ENCODE measurements at places on chromosomes 16 and 17.
A peak's percentile ranks its signal among the peaks of the same experiment; 100 is the strongest.

- DNase-seq, result peak; percentile 27
These were observed 90.1 kb upstream of the GSE1 start for GRCh38 chr16:85522842-85523601.

GRCh38 chr17:80086081-80086480, 15.3 kb upstream of the GAA start:
- no peak for DNase-seq

DNA sequence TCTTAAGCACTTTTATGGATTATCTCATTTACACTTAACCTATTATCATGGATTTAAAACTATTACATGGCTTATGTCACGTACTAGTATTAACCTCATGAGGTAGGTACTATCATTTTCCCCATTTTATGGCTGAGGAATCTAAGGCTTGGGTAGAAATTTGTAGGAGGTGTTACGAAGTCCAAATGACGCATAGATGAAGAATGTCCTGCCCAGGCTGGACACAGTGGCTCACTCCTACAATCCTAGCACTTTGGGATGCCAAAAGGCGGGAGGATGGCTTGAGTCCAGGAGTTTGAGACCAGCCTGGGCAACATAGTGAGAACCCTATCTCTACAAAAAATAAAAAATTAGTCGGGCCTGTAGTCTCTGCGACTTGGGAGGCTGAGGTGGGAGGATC, 4.8 kb upstream of the C1QL1 start:
- no peak for DNase-seq

GRCh38 chr16:81181013-81181720, 57.3 kb upstream of the BCO1 start:
- peak; percentile 92 for DNase-seq

DNA sequence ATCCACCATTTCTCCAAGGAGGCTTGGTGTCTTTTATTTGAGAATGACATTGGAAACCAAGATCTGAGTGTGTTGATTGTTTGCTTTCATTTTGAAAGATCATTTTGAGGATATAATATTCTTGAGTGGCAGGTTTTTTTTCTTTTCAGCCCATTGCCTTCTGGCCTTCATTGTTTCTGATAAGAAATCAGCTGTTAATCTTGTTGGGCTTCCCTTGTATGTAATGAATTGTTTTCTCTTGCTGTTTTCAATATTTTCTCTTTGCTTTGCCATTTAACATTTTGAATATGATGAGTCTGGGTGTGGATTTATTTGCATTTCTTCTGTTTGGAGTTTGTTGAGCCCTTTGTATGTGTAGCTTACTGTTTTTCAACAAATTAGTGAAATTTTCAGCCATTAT, 22.0 kb downstream of the PRSS54 start:
- no peak for DNase-seq

DNA sequence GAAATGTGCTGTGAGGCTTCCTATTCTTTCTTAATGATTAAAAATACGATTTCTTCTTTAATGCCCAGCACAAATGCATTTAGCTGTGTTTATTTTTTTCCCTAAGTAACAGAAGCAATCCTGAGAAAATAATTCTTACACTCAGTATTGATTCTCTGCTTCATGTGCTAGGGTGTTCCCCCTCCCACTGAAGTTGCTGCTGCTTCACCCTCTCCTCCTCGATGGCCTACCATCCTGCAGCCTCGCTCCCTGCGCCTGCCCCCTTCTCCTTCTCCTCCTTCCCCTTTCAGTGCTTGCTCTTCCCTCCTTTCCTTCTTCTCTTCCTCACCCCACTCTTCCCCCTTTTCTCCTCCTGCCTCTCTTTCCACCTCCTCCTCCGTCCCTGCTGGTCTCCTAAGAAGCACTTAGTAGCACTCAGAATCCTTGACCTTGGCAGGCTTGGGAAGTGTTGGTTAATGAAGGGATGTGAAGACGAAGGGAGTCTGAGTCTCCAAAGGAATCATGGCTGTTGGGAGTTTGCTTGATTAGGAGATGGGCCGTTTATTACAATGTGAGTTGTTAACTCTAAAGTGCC, 119.7 kb downstream of the RPTOR start:
- DNase-seq, result no peak

DNA sequence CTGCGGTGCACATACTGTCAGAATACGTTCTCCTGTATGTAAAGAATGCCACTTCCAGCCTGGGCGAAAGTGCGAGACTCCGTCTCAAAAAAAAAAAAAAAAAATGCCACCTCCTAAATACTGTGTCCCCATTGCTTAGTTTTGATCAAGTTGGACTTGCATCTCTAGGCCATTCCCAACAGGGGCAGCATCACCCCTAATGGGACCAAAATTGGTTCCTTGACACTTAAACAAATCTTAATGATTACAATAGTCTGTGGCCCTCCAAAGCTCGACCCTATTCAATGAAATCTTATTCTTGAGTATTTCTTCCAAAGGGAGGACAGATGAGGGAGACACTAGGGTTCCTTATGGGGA, 154.7 kb upstream of the PLCG2 start:
- DNase-seq, result no peak

DNA sequence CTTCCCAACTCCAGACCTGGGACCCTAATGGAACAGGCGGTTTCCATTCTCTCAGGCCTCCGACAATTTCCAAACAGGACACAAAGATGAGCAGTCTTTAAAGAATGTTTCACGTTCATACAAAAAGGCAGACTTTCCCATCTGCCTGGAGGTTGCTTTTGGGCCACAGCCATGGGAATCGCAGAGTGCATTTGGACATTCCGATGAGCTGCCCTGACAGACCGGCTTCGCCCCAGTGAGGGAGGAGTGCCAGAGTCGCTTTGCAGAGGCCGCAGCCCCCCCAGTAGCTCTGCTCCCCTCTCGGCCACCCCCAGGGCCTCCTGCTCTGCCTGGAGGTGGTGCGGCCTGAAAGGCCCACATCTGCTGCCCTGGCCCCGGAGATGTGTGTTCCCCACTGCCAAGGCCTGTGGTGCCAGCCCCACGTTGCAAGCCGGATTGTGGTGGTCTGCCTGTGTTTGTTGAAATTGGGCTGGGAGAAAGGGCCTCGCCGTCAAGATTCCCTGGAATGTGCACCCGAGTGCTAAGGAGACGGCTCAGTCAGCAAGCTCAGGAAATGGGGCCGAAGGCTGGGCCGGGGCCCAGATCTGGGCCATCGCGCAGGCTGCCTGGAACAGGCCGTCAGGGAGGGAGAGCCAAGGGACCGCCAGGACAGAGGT, 89.8 kb downstream of the C16orf95 start:
- peak; percentile 81 for DNase-seq

DNA sequence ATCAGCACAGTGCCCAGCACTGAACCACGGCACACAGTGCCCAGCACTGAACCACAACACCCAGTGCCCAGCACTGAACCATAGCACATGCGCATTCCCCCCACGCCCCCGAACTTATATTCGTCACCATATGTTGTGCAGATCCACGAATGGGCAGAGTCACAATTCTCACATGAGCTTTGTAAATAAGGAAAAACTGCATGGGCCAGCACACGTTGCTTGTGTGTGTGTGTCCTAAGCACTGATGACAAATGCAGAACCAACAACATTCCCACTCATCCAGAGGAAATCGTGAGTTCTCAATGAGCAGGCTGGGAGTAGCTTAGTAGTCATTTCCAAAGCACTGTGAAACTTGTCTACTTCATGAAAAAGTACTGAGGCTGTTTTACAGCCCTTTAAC, 70.0 kb downstream of the ADCY9 start:
- no peak for DNase-seq

DNA sequence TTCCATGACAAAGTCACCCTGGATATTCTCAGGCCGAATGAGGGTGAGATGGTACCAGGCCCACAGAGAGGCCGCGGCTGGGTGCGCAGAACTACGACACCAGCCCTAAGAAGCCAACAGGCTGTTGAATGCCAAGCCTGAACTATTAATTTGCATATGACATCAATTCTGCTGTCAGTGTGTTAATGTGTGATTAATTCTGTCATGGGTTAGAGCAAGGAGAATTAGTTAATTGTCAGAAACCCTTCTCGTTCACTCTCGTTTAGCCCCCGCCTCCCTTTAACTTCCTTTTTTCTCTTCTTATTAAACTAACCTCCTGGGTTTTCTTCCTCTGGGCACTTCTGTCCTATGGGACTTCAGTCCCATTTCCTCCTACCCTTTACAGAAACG, 123.4 kb downstream of the ZFHX3 start:
- DNase-seq, result no peak

- no peak for DNase-seq
These were observed 19.1 kb upstream of the KIFC3 start for GRCh38 chr16:57821149-57821971.

GRCh38 chr16:8271344-8271743, 319.0 kb downstream of the TMEM114 start:
- DNase-seq, result no peak

GRCh38 chr17:80441133-80441578, 26.2 kb downstream of the ENDOV start:
- DNase-seq, result no peak

DNA sequence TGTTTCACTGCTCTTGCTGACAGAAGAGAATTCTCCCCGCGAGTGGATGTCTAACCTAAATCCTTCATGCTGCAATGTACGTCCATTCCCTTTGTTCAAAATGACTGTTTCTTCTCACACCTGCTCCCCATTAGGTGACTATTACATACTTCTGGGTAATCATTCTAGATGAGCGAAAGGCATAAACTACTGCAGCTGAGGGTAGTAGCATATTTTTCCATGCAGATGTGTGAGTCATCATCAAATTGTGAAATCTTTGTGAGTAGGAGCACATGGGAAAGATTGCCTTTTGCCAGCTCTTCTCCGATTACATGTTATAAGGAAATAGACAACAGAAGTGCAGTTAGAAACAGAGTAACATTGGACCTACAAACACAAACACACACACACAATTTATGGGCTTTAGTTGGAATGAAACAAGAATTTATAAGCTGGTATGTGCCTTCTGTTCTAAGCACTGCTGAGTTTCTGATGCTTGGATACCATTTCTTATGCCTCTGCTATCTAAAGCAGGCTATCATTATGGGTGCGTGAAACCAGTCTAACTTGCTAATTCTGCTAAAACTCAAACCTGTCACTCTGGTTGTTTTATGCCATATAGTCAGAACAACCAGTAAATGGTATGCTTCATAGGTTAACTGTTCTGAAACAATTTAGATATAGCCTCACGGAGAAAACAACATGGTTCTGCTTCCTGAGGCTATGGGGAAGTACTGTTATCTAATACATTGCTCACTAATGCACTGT, 346.9 kb upstream of the PSMD7 start:
- no peak for DNase-seq
